MCF 10A (cell line): ENCODE measurements at places on chromosomes 3 and 15.

DNA sequence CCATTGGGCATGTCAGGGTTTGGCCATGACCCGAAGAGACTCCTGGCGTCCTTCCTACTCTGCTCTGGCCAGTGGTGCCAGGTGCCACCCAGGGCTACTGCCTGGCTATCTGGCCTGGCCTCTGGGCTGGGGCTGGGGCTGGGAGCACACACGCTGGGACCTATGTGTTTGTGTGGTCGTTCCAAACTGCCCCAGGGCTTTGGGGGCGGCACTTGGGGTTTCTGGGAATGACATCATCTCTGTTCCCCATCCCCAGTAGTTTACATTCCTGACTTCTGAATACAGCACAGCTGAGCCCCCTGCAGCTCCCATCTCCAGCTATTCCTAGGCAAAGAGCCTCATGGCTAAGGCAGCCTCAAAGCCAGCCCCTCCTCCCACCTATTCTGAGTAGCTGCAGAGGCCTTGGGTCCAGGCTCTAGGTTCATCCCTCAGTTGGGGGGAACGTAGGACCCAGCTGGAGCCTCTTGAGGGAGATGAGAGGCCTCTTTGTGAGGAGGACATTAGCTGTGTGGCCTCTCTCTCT is 24.3 kb downstream of the PLEKHO2 start:
- no peak for DNase-seq

DNA sequence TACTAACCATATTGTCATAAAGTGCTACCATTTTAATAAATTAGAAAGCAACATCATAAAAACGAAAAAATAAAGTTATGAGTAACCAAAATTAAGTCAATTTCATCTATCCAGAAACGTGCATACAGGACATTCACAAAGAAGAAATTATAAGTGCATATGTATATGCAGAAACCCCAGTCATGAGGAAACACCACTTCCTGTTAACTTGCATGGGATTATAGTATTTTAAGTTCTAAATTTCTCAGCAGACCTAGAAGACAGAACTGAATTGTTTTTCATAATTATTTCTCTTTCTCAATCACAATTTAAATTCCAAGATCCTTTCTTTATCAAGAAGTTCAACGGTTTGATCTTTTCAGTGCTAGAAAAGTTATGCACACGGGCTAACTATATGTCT is 1.4 kb upstream of the KBTBD8 start:
- no peak for DNase-seq

- no peak for DNase-seq
Measured at GRCh38 chr3:1103525-1103924, 10.7 kb downstream of the CNTN6 start.

DNA sequence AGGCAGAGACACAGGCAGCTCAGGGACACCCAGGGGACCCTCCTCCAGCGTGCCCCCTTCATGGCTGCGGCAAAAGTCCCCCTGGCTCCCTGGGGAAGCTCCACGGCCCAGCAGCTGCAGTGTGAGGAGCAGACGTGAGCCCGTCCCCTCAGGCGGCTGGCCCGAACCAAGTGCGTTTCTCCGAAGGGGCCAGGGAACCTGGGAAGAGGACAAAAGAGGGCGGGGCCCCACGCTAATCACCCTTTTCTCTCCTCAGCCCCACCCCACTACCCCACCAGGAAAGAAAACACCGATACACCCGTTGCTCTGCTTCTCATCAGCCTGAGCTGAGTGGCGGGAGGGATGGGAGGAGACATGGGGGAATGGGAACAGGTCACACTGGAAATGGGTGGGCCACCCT is at the start of gene MUC4:
MUC4 (minus strand) TSS at position 174 of the 400 bp plus-strand sequence; CDS start at position 62, 112 bp downstream.
- no peak for DNase-seq

GRCh38 chr3:155323063-155323666 is 29.7 kb upstream of the STRIT1 start:
- peak; percentile 83 for DNase-seq

- no peak for DNase-seq
Measured at GRCh38 chr15:44471885-44472455, 44.5 kb downstream of the CTDSPL2 start.

DNA sequence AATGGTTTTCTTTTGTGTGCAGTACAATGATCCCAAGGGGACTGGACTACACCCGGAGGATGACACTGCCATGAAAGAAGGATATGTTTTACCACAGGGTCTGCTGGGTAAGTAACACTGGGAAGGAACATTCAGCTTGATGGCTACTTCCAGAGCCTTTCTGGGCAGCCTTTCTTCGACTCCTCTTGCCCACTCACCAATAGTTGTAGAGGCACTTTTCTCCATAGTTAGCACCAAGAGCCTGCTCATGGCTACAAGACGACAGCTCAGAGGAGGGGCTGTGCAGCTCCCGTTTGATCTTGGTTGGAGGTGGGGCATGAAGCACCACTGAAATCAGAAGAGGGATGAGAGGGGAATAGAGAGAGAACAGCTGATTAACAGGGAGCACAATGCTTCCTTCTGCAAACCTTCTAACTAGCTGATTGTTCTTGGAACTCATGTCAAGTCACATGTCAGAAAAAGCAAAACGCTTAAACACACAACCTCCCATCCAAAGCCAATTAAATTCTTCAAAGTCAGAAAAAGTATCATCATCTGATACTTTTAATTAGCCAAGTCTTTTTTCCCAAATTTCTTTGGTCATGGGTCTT is 27.9 kb downstream of the ETV5 start:
- DNase-seq: no peak
